ENCODE measurements at places on chromosomes 11 and 22. TPM values are rescaled to one million over a fixed set of nuclear protein-coding genes. Genes with fewer than 3 reads are reported as not detected.
A peak's percentile ranks its signal among the peaks of the same experiment; 100 is the strongest.

DNA sequence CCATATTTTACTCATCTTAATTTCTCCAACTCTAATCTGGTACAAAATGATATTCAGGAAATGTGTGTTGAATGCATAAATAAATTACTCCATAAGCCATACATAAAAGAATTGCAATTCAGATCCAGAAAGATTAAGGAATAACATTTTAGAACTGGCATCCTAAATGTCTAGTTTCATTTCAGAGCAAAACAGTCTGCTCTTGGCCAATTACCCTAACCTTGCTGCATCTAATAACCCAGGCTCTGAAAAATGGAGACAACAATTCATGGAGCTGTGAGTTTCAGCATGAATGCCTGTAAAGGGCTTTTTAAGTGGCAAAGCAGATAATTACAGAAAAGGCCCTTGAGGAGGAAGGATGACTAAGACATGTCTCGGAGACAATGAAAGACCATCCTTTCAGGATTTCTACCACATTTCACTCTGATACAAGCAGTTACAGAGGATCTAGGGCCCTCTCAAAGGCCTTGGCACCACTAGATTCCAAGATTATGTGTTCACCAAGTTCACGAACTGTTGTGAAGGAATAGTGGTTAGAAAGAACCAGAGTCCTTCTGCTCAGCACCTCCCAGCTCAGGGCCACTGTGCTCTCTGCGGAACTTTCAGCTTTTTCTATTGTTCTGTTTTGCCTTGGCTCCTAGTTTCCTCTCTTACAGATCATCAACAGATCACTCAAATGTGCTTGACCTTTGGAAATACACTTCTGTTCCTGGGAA lies 157.6 kb upstream of the BLID start:
- DNase-seq, result no peak

The OR51B4 gene
- total RNA-seq, result not detected

The SYT12 gene
- 0.05 TPM for total RNA-seq

GRCh38 chr11:61890529-61891330 lies 615 bp downstream of the FADS3 start:
- DNase-seq, result peak; percentile 50

DNA sequence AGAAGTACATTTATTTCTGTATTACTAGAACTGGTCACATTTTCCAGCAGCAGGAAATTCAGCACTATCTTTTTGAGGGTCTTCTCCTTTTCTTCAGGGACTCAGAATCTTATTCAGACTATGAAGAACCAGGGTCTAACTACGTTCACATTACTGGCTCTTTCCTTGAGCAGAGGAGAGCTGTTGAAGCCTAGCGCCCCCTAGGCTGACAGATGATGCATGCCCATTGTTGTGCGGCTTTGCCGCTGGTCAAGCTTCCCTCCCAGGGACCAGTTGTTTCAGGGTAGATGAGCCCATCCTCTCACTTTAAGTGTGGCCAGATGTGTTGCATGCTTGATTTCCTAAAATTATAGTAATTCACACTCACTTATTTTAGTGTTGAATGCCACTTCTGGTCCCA lies 168.2 kb upstream of the PDGFD start:
- DNase-seq, result no peak

DNA sequence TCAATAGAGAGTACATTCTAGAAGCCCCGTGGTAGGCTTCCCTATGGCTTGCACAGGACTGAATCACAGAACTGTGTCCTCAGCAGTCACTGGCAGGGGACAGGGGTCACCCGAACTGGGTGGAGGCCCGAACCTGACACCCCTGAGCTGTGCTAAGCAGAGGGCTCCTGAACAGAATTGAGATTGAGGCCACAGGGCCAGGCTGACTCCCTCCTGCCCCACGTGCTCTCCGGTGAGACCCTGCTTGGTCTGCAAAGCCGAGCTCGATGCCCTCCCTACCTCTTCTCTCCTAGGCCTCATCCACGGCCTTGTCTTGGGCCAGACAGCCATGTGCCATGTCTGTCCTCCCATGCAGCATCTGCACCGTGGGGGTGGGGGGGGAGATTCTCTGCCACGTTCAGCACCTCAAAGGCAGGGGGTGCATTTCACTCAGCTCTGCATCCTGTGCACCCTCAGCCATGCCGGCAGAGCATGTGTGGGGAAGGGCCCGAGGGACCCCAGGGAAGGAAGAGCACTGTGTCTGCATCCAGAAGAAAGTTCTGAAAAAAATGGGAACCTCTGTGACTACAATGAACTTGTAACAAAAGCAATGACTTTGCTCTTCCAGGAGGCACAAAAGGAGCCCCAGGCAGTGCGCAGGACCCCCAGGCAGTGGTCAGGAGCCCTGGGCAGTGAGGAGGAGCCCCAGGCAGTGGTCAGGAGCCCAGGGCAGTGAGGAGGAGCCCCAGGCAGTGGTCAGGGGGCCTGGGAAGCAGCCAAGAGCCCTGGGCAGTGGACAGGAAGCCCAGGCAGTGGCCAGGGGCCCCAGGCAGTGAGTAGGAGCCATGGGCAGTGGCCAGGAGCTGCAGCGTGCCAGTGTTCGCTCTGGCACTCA lies 76.7 kb upstream of the SEPTIN5 start:
- DNase-seq, result no peak

DNA sequence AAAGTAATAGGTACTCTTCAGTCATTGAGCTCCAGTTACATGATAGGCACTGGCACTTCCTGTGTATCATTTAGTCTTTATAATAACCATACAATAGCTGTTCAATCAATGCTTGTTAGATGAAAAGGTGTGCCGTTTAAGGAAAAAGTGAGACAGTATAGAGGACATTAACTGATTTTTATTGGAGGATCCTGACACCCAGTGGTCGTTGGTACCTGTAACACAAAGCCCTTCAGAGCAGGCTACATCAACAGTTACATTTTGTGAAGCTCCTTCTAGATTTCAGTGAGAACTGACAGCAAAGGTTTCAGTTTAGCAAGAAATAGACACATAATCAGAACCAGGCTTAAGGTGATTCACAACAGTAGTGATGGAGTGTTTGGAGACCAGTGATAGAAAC lies 44.2 kb downstream of the CCDC81 start:
- DNase-seq, result no peak

- DNase-seq, result no peak
Observed at GRCh38 chr22:33022231-33022630, 36.0 kb downstream of the SYN3 start.

- DNase-seq, result no peak
Observed at GRCh38 chr11:17513853-17514252, 30.4 kb downstream of the USH1C start.

- DNase-seq, result no peak
Observed at GRCh38 chr11:18491924-18492323, 34.8 kb downstream of the TSG101 start.

DNA sequence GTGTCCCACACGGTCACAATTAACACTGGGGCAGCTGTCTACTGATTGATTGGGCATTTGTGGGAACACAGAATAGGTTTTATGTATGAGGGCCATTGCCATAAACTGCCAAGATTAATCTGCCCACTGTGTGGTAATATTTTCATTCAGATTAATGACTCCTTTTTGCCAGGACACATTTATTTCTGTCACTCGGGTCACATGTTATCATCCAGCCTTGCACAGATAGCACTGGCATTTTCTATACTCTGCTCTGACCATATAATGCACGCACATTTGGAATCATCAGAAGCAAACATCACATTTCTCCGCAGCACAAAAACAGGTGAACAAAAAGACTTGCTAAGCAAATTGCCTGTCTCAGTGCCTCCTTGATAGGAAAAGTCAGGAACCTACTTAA lies 138.3 kb downstream of the CADM1 start:
- DNase-seq, result no peak

DNA sequence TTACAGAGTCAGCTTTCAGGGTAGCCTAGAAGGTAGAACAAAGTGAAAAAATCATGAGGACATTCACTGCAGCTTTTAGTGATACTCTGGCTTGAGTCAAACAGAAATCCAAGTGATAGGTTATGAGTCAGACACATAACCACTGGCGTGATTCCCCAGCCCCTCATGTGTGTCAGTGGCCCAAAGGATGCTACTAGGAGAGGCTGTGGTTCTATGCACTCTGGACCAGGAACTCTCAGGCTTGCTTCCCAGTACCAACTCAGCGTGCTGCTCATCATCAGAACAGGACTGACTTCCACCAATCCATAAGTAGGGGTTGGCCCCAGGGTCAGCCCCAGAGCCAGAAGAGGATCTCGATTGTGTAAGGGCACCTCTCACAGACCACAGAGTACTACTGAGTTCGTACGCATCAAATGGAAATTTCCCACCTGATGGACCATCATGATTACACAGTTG lies 116.8 kb downstream of the MED15 start:
- DNase-seq, result no peak

The GLYAT gene
- not detected for total RNA-seq

- no peak for DNase-seq
Observed at GRCh38 chr22:23068096-23068831, 2.1 kb upstream of the GNAZ start.

The SLC6A5 gene
- total RNA-seq, result not detected

DNA sequence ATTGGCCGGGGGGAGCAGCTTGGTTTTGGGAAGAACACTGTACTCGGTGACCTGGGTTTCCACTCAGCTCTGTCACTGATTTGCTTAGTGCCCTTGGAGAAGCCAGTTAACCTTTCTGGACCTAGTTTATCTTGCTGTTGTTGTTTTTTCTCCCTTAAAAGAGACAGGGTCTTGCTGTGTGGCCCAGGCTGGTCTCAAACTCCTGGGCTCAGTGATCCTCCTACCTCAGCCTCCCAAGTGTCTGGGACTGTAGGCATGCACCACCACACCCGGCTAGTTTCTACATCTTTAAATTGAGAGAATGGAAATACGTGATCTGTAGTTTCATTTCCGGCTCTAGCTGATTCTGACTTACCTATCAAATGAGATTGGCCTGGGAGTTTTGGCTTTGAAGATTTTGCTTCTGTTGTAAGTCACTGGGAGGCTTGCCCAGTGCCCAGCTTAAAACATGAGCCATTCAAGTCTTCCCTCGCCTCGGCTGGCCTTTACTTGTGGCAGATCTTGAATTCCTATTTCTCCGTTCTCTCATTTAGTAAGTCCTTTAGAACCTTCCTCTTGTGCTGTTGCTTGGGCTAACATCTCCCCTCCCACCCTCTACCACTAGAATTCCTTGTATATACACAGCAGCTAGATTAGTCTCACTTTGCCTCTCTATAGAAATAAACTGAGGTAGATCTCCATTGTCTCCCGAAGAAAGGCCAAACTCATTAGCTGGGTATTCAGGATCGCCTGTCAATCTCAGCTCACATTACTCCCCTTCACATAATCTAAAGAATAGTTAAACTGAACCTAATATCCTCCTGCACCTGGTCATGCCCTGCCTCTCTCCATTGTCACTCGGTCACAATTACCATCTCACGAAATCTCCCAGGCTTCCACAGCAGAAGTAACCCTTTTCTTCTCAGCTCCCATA lies 87.7 kb upstream of the SLC25A18 start:
- DNase-seq, result no peak

DNA sequence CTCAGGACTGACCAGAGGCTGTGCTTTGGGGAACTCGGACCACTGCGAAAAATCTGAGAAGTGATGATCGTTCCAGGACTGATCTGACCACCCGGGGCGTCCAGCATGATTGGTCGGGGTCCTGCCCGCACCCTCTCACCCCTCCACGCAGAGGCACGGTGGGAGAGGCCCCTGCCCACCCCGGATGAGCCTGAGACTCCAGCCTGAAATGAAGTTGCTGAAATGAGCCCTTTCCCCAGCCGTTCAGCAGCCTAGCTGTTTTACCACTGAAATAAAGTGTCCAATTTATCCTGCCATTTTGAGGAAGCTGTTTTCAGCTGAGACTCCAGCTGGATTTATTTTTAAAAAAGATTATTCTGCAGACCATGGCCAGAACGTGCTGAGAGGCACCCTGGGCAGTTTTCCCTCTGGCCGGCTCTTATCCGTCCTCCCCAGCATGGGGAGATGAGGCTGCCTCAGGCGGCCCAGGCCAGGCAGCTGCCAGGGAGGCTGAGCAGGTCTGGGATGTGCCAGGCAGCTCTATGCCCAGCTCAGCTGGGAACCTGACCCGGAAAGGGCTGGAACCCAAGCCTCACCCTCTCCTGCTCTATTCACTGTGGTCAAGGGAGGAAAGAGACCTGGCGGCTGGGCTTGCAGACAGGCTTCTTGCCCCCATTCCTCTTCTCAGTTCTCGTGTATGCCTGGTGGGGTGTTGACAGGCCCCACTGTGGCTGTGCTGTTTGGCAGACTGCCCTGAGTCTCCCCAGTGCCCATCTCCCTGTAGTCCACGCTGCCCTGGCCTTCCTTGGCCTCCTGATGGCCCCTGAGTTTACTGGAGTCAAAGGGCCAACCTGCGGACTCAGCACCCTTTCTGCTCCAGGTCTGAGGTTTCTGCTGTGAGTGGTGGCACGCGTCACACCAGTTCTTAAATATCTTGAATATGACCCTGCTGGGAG lies 161.0 kb upstream of the B3GAT1 start:
- no peak for DNase-seq

- DNase-seq, result peak; percentile 67
Observed at GRCh38 chr11:76236092-76236999, 30.0 kb upstream of the WNT11 start.

The C11orf87 gene
- total RNA-seq, result 0.14 TPM

GRCh38 chr11:113384551-113384950 lies 3.0 kb upstream of the ANKK1 start:
- no peak for DNase-seq

The RASD2 gene
- total RNA-seq, result 5.0 TPM

GRCh38 chr22:48393885-48394284 lies 1433.8 kb downstream of the BRD1 start:
- DNase-seq, result no peak

DNA sequence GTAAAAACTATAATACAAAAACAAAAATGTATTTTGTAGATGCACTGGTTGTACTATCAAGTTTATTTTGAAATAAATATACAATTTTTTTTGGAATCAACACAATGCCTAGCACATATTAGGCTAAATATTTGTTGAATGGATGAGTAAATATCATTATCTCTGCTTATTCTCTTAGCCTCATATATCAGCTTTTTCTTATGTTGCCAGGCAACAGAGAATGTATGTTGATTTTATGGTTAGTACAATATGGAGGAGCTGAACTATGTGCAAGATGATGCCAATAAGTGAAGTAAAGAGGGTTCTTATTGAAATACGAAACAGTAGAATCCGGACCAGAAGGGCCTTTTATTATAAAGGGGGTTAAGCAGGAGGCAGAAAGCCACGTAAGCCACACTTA lies 94.9 kb downstream of the FAR1 start:
- no peak for DNase-seq

GRCh38 chr22:23969071-23969470 lies 2.4 kb downstream of the DDTL start:
- no peak for DNase-seq

The NXPE1 gene
- total RNA-seq, result not detected

GRCh38 chr11:60318726-60319125 lies 8.3 kb upstream of the MS4A6E start:
- DNase-seq, result no peak

GRCh38 chr11:71977090-71977489 lies 21.6 kb upstream of the IL18BP start:
- DNase-seq, result no peak

Data from left ventricle myocardium inferior (tissue), 1 donor.